Urinary bladder (tissue), 4 donors: ENCODE measurements at places on chromosomes 7 and 10.

- no peak for DNase-seq
Measured at GRCh38 chr7:158869876-158870275, 13.5 kb downstream of the DYNC2I1 start.

- DNase-seq = no peak
Measured at GRCh38 chr7:55094092-55094690, 75.4 kb downstream of the EGFR start.

GRCh38 chr7:159107161-159107892 is 37.3 kb downstream of the VIPR2 start:
- DNase-seq = no peak

DNA sequence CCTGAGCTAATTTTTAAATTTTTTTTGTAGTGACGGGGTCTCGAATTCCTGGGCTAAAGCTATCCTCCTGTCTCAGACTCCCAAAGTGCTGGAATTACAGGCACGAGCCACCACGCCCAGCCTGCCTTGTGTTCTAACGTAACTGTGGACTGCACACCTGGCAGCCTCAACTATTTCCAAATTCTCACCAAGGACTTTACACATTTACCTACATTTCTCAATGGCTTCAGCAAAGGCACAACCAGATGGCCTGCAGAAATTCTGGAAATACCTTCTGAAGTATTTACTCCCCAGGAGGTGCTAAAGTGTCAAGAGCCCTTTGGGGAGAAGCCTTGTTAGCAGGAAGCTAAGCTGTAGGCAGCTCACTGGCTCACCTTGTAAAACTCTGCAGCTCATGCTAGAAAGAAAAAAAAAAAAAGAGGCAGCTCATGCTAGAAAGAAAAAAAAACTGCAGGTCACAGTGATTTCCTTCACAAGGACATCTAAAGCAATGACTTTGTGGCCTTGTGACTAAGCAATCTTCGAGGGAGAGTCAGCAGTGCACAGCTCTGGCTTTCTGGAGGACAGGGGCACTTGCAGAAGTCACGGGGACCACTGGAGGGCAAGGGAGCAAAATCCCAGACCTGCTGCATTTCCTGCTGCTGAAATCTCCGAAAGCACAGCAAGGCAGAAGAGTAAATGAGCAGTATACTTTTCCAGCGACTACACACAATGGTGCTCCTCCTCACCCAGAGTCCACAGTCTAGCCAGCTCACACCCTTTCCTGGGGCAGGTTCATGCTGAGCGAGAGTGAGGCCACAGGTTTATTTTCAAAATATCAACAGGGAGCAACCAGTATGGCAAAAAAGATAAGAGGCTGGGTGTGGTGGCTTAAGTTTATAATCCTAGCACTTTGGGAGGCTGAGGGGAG is 40.4 kb downstream of the BAIAP2L1 start:
- no peak for DNase-seq

DNA sequence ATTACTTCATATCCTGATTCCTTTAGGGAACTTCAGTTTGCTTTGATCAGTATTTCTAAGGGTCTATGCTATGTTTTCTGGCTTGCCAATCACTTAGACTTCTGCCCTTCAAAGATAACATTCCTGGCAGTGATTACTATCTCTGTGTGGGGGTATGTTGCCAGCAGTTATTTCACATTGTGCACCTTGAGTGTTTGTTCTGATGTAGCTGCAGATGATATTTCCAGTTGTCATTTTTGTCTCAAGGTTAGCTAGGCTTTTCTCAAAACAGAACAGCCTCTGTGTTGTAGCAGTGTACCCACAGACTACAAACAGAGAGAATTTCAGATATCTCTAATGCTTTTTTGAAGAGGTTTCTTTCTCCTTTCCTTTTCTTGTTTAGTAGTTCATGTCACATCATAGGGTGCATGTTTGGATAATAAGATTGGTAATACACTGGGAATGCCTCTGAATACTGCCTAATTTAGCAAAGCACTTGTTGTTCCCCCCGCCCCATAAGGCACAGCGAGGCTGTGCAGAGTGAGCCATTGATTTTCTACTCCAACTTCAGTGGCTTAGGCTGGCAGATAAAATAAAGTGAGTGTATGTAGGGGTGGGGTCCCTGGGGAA is 134.7 kb upstream of the AGR3 start:
- DNase-seq = no peak

DNA sequence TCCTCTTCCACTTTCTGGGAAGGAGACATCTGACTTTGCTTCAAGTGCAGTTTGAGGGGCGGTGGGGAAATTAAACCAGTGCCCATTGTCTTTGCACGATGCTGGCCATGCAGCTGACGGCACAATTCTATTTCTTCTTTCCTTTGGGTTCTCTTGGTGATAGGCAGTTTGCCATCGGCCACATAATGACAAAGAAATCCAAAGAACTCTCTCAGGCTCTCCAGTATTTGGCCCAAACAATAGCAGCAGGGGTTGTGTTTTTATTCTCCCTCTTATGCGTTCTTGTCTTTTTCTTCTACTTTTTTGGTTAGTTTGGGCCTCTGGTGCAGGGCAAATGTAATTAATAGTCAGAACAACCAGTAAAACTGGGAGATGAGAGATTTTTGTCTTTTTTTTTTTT is 147.0 kb downstream of the EMX2 start:
- DNase-seq = no peak

DNA sequence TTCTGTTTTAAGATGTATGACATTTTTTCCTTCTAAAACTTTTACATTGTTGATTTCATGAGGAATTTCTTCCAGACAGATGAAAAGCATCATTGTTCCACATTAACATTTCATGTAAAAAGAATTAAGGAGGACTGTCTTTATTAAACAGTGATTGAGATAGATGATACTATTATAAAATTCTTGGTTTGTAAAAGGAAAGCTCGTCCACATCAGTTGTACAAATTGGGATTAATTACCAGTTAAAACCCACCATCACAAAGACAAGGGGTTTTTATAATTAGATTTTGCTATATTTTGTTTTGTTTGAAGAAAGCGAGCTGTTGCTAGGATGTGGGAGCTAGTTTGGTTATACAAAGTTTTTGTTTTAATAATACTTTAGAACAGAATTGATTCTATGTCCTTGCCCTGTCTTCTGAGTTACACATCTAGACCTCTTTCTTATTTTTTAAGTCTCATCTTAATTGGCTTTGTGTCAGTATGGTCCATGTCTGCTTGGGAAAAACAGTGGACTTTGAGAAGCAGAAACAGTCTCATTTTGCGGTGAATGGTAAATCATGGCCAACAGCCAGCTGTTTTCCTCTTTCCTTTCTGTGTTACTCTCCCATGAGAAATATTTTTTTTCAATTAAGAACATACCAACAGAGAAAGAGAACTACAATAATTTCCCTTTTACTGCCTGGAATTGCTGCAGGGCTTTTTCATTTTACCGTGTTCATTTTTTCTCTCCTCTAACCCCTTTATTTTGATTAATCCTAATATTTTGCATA is 3.2 kb downstream of the TES start:
- DNase-seq = no peak

DNA sequence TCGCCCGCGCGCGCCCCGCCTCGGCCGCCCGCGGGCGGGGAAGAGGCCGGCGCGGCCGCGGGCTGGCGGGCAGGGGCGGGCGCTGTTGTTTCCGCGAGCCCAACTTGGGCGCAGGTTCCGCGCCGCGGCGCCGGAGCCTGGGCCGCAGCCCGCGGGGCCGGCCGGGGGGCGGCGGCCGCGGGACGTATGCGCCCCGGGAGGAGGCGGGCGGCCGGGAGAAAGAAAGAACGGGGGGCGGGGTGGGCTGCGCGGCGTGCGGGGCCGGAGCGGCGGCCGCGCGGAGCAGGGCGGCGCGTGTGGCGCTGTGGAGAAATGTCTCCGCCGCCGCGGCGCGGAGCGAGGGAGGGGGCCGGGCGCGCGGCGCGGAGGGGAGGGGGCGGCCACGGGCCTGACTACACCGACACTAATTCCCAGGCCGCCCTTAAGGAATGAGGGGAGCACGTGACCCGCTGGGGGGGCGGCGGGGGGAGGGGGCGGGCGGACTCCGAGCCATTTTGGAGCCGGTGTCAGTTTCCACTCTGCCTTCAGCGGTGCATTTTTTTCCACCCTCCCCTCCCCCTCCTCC is at the start of gene BMI1:
TSS of gene BMI1 (plus strand) at position 509 of the 565 bp plus-strand sequence. CDS start 5,351 bp downstream, outside the sequence.
- DNase-seq = no peak

- no peak for DNase-seq
Measured at GRCh38 chr10:47288916-47289495, 11.0 kb upstream of the GDF10 start.

DNA sequence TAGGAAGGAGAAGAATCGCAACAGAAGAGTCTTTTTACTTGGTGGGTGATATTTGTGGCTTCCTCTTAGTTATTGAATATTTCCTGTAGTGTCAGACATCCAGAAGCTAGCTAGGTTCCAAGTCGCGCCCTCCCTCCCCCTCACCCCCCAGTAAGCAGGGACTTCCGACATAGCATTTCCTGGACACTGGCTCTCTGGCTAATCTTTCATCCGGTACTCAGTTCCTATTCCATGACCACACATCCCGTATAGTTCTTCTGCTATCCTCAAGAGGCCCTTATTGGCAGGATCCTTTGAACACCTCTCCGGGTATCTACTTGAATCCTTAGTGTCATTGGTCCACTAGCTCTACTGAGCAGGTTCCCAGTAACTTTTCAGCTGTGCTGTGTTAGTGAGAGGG is 167.8 kb downstream of the HDAC9 start:
- DNase-seq = no peak

DNA sequence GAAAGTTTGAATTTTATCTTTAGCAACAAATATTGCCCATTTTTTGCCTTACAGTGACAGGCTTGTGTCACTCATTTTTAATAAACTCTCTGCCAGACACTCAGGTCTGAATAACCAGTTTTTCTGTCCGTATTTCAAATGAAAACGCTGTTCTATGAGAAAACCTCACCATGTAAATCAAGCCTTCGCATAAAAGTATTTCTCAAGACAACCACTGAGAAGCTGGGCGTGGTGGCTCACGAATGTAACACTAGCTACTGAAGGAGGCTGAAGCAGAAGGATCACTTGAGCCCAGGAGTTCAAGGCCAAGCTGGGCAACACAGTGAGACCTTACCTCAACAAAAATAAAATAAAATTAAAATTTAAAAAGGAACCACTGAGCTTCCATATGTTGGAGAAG is 339.3 kb downstream of the PARD3 start:
- DNase-seq = no peak

GRCh38 chr7:51335057-51335456 is 18.4 kb upstream of the COBL start:
- no peak for DNase-seq

GRCh38 chr10:101851411-101852116 is 8.0 kb upstream of the KCNIP2 start:
- no peak for DNase-seq

GRCh38 chr7:142939226-142939910 is at the start of gene LLCFC1:
TSS of gene LLCFC1 (plus strand) at chr7:142939484. CDS start at chr7:142939622, 138 bp downstream.
- no peak for DNase-seq

- DNase-seq = no peak
Measured at GRCh38 chr10:5692461-5693358, 8.1 kb downstream of the TASOR2 start.

DNA sequence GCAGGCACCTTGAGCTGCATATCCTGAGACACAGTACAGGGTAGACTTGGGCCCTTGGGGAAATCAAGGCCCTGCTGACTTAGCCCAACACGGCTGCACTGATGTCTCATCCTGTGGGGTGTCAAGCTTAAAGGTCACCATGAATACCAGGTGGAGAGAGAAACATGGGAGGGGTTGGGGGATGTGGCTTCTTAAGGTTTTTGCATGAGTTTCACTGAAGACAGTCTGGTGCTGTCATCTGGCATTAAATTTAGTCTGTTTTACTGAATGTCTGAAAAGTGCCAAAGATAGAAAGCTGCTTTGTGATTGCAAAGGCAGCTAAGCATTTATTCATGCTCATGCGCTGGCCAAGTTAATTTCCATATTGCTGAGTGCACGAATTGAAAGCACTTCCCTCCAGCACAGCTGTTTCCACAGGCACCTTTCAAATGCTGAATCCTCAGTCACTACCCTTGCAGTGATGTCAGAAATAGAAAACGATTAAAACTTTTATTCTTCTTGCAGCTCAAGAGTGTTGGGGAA is 102.1 kb downstream of the OSBPL3 start:
- no peak for DNase-seq

- no peak for DNase-seq
Measured at GRCh38 chr10:5545778-5546710, 21.3 kb downstream of the CALML3 start.

DNA sequence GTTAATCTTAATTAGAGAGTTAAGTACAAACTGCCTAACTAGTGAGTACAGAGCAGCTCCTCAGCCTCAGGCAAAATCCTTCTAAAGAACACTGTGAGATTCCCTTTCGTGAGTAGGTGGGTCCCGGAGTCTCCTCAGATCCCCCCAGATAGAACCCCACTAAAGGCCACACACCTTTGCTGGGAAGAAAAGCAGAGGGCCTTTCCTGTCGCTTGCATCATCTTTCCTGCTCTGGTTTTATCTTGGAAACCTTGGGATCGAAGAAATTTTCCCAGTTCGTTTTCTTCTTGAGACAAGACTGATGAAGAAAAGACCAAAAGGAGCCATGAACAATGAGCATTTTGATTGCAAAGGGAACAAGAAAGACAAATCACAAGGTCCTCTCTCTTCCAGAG is 40.9 kb downstream of the ICA1 start:
- no peak for DNase-seq

GRCh38 chr10:95327367-95327766 is 36.6 kb upstream of the PDLIM1 start:
- DNase-seq = no peak

DNA sequence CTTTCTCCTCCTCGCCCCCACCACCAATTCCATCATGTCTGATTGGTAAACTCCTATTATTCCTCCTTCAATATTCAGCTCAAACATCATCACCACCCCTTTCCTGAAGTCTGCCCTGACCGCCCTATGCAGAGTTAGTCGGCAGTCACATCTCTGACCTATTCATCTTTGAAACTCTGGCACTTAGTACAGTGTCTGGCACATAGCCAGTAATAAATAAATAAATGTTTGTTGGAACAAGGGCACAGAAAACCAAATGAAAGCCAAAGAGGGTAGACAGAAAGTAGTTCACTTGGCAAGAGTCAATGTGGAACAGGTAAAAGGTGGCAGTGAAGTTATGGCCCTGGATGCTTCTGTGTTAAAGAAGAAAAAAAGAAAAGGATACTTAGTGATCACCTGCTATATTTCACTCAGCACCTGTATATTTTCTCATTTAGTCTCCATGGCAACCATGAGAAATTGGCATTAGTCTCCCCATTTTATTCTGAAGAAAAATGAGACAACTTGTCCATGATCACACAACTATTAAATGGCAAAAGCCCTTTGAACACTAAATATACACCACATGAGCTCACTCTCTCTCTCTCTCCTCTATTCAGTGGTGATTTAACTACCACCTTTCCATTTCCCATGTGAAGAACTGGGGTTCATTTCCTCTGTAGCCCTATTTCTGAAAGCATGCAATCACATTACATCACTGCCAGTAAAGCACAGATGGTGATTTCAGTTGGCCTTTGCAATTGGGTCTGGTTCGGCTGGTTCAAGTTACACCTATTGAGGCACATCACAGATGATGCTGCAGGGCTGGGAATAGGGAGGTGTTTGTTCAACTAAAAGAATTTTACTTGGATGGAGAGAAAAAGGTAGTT is 25.3 kb downstream of the CHCHD3 start:
- no peak for DNase-seq

DNA sequence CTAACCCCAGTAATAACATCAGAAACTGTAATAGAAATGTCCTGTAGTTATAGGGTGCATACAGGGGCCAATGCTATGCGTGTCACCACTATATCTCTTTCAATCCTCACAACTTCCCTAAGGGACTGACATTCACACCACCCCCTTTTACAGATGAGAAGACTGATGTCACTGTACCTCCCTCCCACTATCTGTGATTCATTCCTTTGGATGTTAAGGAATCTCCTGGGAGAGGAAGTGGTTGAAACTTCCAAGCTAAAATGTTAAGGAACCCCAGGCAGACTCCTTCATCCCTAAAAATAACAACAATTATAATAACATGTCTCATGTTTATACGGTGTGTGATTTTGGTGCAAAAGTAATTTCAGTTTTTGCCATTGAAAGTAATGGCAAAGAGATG is 5.4 kb downstream of the COL13A1 start:
- no peak for DNase-seq
